ENCODE measurements at places on chromosomes 2 and 18.

DNA sequence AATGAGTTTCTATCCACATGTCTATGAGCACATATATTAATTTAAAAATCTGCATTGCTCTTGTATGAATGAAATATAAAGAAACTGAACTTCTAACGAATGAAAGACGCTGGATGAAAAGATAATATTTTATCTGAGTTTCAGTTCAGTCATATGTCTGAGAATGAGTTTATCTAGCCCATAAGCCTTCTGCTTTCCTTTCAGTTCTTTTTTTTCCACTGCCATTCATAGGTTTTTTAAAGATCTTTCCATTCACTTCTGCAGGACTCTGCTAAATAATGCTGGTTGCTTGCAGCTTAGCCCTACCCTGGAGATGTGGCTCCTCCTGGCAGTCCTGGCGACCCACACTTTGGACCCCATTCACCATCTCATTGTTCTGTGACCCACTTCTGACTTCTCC is 109.0 kb downstream of the BCL2 start:
- no peak for DNase-seq

GRCh38 chr2:85549826-85550225 is 10.9 kb downstream of the MAT2A start:
- no peak for DNase-seq

DNA sequence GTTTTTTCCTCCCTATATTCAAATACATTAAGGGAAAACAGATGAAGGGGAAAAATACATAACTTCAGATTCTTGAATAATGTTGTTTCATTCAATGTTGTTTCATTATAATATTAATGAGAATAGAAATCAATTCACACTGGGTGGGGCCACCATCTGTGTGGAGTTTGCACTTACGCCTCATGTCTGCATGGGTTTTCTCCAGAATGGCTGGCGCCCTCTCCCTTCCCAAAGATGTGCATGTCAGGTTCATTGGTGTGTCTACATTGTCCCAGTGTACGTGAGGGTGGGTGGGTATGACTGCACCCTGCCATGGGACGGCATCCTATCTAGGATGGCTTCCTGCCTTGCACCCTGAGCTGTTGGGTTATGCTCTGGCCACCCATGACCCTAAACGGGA is 51.7 kb downstream of the COBLL1 start:
- no peak for DNase-seq

GRCh38 chr2:212359425-212360067 is 179.1 kb downstream of the ERBB4 start:
- DNase-seq, result no peak
